ENCODE measurements at places on chromosomes 2 and 18.

DNA sequence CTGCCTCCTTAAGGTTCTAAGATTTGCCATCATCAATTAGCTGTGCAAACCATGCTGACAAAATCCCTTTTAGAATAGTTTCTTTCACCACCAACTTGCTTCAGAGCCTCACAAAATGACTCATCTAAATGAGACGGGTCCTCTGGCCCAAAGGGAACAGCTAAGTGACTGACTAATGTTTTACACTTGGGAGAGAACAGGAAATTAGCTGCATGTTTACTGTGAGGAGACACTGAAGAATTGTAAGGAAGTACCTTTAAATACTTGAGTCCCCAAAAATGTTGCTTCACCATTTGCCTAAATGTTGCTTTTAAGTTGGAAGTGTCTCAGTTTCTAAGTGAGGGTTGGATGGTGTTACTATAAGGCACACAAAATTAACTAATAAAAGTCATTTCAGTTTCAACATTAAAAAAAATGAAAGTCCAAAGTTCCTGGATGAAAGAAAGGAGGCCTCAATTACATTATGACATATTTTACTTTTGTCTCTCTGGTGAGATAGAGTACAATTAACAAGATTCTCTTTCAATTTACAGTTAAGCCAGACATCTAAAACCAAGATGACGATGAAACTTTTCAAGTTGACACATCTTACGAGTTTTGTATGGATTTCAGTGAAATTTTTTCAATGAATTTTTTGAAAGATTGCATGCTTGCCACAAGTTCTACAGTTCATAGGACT, 229.1 kb upstream of the FN1 start:
- no peak for DNase-seq

- no peak for DNase-seq
Measured at GRCh38 chr2:200668478-200668877, 82.7 kb downstream of the AOX1 start.

DNA sequence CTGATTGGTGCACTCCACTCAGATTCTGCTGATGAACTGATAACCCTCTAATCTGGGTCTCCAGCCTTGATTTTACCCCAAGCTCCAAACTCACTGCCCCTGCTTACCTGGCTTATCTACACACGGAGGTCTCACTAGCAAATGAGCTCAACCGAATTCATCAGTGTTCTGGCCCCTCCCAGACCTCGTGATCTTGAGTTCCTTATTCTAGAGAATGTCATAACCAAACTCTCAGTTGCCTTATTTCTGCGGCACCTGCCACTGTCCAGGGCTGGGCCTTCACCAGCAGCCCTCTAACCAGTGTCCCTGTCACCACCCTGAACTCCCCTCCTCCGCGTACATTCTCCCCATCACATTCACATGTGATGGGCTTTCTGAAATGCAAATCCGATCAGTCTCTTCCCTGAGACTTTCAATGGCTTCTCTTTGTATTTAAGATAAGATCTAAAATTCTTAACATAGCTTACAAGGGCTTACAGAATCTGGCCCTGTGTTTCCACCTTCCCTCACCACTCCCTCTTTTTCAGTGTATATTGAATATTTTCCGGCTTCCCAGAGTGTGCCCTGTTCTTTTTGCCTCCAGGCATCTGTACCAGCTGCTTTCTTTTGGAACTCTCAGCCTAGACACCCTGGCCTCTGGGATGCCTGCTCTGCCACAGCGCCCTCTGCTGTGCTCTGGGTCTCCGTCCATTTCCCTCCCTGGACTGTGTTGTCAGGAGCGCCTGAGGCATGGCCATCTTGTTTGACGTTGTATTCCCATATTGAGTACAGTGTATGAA, 31.1 kb downstream of the NAB1 start:
- peak; percentile 73 for DNase-seq

DNA sequence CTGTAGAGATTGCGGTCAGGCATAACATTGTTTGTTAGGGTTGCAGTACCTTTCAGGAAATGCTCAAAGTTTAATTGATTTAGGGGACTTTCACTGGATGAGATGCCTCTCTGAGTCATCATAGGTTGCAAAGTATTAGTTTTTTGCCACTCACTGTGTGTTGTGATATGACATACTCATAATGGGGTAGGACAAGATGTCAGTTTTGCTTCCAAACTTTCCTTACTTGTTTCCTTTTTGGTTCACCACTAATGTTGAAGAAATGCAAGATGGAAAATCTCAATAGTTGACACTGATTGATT, 35.0 kb upstream of the PTH2R start:
- no peak for DNase-seq

- no peak for DNase-seq
Measured at GRCh38 chr2:129606496-129607270, 372.8 kb upstream of the RAB6C start.

DNA sequence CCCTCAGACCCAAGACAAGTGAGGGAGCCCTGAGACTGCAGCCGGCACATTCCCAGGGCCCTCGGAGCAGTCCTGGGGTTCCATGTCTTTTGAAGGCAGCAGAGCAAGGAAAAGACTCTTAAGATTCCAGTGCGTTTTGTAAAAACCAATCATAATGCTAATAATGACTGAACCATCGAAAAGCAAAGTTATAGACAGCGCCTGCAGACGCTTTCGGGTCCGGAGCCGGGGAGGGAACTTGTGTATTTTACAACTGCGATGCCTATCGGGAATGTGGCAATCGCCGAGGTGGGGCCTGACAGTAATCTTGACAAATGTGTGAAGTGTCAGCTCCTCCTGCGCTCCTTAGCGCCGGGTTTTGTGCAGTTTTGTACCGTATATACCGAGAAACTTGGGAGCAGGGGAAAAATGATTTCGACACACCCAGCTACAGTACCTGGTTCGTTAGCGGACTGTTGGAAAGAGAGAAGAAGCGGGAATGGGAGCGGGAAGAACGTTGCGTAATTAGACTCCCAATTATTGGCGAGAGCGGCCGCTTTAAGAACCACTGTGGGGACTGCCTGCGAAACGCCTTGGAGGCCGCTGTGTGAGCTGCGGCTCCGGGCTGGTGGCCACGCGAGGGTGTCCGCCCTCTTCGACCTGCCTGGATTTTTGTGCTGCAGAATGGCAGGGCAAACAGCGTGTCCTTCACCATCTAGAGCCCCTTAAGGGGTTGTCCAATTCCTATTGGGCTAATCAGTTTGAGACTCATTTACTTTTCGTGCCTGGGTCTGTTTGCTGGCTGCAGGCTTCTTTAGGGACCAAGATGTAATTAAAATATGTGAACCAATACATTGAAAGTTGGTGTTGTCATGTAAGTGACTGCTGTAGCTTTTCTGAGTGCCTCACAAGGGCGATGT, 2.4 kb downstream of the EPAS1 start:
- DNase-seq: peak; percentile 77

DNA sequence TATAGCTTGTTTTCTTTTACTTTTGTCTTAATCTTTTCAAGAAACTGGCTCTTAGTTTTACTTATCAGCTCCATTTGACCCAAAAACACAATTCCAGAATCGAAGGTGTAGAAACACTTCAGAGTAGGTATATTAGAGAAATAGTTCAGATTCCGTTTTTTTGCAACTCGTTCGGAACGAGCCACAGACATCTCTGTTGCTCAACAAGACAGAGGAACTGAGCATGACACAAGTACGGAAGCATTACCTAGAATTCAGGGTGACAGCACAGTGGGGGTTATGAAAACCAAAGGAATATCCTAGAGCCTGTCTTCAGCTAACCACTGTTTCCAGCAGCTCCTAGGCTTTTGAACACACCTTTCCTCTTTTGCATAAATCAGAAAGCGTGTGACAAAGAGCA, 5.0 kb downstream of the HRH4 start:
- DNase-seq: no peak

DNA sequence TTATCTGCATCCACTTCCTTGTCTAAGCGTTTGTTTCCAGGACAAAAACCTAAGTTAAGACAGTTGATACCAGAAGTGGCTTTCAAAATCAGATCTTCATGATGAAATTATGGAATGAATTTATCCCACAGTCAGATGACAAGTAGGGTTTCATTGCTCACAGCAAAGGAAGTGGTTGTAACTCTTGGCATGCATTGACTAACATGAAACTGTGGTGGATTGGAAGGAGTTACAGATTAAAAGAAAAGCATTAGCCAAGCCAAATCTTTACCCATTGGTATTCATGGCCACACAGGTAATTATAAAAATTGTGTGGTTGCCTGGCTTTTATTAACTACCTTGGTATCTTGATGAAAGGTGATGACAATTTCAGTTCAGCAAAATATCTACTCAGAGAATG, 438.0 kb upstream of the NXPH2 start:
- no peak for DNase-seq

DNA sequence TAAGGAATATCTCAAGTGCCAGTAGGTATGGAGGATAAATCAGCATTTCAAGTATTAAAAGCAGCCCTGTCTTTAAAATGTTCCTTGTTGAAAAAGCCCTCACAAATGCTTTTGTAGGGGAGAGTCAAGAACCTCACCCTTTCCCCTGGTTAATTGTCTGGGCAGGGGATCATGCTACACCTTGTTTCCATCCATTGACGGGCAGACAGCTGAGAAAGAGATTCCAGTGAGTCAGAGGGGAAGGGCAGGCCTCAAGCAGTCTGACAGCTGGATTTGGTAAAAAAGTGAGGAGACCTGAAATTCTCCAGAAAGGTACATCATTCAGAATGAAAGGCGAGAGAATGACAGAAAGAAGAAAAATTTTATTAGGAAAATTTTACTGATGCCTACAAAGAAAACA, 203.2 kb upstream of the CYP26B1 start:
- DNase-seq: no peak

GRCh38 chr2:37782155-37782673, 110.8 kb upstream of the CDC42EP3 start:
- no peak for DNase-seq

DNA sequence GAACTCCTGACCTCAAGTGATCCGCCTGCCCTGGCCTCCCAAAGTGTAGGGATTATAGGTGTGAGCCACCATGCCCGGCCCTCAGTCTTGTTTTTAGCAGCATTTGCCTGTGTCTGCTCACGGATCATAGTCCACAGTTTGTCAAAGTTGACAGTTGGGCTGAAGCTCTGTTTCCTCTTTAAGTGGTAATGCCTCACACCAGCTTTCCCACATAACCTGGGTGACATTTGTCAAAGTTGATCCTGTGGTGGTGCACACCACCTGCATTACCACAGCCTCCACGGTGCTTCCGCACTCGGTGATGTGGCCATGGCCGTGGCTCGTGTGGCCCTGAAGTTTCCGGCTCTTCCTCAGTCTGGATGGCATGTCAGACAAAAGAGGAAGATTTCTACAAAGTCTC, 27.1 kb downstream of the RAB31 start:
- DNase-seq: no peak

GRCh38 chr2:71560638-71561011, 107.3 kb downstream of the DYSF start:
- no peak for DNase-seq

- DNase-seq: no peak
Measured at GRCh38 chr2:9991829-9992273, 40.4 kb downstream of the GRHL1 start.

DNA sequence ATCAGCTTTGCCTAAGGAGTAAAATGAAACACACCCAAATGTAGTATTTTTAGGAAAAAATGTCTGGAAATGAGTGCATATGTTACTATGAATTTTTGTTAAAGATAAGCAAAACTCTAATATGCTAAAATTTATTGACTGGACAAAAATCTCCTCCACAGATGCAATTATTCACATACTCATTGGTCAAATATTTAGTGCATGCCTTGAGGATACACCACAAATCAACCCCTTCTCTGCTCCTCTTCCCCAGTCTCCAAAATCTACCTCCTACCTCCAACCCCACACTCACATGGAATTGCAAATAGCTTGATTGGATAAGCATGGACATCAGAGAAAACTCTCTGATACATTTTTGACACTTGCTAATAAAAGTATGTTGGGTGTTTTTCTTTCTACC, 95.6 kb upstream of the CDC42EP3 start:
- no peak for DNase-seq
